ENCODE measurements at places on chromosomes 6 and 20. TPM values are rescaled to one million over a fixed set of nuclear protein-coding genes. Genes with fewer than 3 reads are reported as not detected.

EYS gene
- total RNA-seq, result not detected

- no peak for DNase-seq
These were observed 73.2 kb downstream of the LY86 start for GRCh38 chr6:6661684-6662083.

DNA sequence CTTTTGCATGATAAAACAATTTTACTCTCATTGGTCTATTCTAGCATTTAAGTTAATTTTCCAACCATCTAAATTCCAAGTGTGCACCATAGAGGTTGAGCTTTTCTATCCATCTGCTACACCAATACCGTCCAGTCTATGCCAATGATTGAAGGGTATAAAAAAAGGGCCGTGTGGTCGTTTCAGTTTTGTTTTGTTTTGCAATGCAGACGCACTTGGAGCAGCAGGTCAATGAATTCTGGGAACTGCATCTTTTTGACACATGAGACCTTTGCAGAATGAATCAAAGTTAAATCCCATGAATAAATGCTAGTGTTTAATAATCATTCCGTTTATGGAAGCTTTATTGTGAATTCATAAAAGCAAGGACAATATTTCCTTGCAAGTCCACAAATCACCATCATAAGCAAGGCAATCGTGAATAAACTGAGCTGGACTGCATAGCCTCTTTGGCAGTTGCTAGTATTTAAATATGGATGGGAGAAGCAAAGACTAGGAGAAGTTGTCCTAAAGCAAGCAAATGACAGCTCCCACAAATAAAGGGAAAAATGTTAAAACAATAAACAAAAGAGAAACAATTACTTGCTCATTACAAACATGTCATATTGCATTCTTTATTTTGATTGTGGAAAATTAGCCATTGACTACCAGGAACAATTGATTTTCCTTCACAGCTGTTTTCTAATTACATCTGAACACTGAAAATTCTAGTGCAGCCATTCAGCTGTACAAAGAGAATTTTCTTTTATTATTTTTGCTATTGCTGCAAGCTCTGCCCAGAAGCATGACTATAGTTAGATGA is 649.7 kb upstream of the GJE1 start:
- DNase-seq, result no peak

ULBP3 gene
- not detected for total RNA-seq

DNA sequence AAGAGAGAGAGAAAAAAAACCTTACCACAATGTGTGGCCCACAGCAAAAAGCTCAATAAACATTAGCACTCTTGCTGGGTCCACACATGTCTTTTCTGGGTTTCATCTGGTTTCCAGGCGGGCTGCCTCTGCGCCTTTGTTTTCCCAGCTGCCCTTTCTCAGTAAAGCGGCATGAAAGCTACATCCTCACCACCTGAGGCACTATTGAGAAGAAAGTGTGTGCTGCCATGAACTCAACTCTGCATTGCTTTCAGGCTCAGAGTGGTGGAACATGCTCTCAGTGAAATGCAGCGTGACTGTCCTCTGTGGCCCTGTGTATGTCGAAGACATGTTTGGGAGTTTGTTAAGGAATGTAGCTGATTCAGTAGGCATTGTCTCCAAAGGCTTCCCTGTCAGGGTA is 102.3 kb downstream of the LYRM2 start:
- DNase-seq, result no peak

RMND1 gene
- 25.7 TPM for total RNA-seq

DNA sequence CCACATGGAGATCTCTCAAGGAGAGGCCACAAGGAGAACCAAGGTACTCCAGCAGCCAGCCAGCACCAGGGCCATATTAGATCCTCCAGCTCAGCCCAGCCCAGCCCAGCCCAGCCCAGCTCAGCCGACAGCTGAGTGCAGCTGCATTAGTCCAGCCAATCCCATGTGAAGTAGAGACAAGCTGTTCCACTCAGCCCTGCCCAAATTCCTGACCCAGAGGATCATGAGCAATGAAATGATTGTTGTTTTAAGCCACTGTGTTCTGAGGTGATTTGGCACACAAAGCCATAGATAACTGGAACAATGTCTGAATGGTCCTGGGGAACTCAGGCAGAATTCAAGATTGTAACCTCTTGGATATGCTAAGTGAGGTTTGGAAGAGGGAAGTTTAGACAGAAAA is 59.5 kb upstream of the BMP2 start:
- DNase-seq, result no peak

GRCh38 chr6:11370191-11371018 is 137.9 kb upstream of the NEDD9 start:
- no peak for DNase-seq

GRCh38 chr6:81761197-81761596 is 8.7 kb upstream of the TENT5A start:
- DNase-seq, result no peak

- no peak for DNase-seq
These were observed 128.7 kb downstream of the SIM1 start for GRCh38 chr6:100335991-100336390.

DNA sequence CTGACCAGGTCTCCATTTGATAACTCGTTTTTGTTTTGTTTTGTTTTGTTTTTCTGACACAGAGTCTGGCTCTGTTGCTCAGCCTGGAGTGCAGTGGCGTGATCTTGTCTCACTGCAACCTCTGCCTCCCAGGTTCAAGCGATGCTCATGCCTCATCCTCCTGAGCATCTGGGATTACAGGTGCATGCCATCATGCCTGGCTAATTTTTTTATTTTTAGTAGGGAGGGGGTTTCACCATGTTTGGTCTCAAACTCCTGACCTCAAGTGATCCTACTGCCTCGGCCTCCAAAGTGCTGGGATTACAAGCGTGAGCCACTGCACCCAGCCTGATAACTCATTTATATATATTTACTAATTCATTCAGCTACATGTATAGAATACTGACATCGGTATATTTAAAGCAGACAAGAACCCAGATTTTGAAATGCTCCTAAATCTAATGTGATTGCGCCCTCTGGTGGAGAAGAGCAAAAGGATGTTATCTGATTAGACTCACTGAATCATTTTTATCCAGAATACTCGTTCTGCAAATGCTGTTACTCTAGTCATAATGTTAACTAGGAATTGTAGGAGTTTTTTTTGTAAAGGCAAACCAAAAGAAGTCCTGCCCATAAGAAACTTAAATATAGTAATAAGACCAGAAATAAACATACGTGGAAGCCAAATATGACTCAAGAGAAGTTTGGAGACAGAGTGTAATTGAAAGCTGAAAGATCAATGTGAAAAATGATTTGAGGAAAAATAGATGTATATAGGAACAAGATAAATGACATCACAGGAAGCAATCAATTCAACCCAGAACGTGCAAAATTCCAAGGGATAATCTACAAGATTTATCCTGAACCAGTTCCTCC is 5.3 kb upstream of the COL12A1 start:
- no peak for DNase-seq

EEF1A1 gene
- 8,061 TPM for total RNA-seq

DNA sequence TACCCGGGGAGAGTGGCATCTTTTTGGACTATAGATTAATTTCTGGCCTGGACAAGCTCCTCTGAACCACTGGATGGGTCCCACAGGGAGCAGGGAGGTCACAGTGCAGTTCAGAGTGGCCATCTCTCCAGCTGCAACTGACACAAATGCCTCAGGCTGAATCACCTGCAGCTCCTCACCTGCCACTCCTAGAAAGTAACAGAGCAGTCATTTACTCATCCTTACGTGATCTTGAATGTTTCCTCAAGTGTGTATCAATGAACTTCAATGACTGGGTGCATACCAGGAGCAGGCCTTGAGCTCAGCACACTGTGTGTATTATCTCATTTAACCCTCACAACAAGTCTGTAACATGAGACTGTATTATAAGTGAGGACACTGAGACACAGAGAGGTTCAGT is 40.0 kb upstream of the SIRPG start:
- DNase-seq, result no peak

DNA sequence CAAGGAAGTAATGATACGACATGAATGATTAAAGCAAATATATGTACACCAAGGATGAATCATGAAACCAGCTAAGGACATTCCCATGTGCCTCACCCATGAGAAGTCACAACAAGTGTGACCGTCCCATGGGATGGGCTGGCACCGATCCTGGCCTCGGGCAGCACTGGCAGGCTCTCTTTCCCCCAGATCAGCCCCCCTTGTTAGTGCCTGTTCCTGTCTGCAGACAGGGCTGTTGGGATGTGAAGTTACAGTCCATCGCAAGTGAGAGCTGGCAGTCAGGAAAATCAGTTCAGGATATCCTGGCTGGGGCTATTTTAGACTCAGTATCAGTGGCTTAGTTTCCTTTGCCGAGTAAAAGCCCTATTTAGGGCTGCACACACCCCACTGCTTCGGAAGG is 129.2 kb upstream of the SNX9 start:
- DNase-seq, result no peak

ANGPT4 gene
- 0.72 TPM for total RNA-seq

TFAP2C gene
- 100 TPM for total RNA-seq

HLA-DRA gene
- 244 TPM for total RNA-seq

GRCh38 chr6:95515975-95516374 is 61.4 kb upstream of the MANEA start:
- DNase-seq, result no peak
